ENCODE measurements at places on chromosomes 4 and X.

GRCh38 chr4:139898293-139898692 is 232.7 kb downstream of the MGST2 start:
- no peak for DNase-seq

DNA sequence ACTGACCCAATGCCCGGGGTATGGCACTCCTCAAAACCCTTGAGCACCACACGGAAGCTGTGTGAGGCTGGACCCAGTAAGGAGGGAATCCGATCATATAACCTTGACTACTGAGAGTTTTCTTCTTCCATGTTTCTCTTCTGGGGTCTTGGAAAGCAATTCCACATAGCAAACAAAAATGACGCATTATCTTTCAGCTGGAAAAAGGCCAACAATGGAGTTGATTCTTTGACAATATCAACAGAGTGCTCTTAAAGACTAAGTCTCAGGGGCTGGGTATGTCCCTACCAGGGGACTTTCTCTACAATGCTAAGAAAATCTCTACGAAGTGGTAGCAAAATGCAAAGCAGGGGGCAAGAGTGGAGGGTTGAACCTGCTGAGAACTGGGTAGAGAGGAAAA is 188.6 kb downstream of the NSUN7 start:
- DNase-seq = no peak

DNA sequence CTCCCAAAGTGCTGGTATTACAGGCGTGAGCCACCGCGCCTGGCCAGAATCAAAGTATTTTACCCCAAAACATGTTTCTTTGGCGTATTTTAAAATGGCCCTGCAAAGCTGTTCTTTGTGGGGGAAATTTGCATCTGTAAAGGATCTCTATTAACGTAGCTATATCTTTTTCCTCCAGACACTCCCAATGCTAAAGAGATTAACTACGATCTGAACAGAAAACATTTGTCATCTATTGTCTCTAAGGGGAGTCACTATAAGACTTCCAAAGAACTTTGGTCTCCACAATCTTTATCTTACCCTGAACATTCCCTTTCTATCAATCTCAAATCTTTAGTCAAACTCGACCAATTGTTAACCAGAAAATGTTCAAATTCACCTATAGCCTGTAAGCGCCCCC is 19.1 kb upstream of the PDS5A start:
- DNase-seq = no peak

GRCh38 chr4:148214529-148215166 is 227.6 kb downstream of the NR3C2 start:
- DNase-seq = no peak

DNA sequence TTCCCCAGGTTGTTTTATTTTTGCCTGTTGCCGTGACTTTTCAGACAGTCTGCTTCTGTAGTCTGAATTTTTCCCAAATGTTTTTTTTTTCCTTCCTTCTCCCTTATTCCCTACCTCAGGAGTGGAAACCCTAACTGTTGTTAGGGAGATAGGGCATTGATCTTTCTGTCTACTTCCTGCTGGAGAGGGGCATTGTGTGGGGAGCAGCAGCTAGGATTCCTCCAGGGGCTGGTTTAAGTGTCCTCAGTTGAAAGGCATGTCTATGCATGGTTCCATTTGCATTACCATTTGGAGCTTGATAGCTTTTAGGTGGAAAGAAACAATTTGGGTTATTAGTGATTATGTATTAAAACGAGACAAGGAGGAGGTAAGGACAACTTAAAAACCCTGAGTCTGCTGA is 383.9 kb downstream of the DCAF12L2 start:
- DNase-seq = no peak

GRCh38 chr4:121767166-121767565 is 2.2 kb upstream of the SMIM43 start:
- no peak for DNase-seq

DNA sequence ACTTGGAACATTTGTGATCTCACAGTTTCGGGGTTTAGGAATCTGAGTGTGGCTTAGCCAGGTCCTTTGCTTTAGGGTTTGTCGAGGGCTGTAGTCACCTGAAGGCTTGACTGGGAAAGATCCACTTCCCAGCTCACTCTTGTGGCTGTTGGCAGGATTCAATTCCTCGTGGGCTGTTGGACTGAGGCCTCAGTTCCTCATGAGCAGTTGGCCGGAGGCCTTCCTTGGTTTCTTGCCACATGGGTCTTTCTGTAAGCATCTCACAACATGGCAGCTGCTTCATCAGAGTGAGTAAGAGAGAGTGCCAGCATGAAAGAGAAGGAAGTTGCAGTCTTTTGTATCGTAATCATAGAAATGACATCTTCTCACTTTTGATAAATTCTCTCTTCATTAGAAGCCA is 11.1 kb downstream of the TXLNG start:
- no peak for DNase-seq

DNA sequence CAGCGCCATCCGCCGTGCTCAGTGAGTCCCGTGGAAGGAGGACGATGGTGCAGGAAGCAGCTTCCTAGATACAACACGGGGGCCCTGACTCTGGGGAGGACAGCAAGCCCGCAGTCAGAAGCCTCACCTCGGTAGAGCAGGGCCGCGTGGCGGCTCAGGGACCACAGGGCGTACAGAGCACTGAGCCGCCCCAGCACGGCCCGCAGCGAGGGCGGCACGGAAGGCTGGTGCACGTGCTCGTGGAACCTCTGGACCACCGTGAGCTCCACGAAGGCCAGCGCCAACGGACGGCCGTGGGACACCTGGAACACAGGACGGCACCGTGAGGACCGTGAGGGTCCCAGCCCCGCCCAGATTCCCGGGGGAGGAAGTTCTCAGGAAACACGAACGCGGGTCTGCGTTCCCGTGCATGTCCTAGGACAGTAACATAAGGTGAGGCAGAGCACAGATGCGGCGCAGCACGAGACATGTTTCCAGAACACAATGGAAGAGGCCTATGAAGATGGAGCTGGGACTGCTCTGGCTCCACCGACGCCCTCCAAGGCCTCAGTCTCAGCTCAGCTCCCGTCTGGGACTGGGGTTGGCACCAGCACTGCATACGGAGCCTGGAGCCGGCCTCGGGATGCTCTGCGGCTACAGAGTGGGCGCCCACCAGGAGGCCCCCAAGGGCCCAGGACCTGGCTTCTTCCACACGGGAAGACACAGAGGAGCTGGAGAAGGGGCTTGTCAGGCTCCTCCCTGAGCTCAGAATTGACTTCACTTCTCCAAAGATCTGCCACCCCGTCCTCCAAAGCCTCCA is 65.5 kb downstream of the ACOX3 start:
- DNase-seq = no peak

- no peak for DNase-seq
These were observed 112.9 kb upstream of the PJA1 start for GRCh38 chrX:69278031-69278687.

GRCh38 chrX:137234651-137235402 is 201.0 kb upstream of the GPR101 start:
- no peak for DNase-seq
